Osteocyte (in vitro differentiated cells): ENCODE measurements at places on chromosomes 3 and 15. TPM values are rescaled to one million over a fixed set of nuclear protein-coding genes. Genes with fewer than 3 reads are reported as not detected.

USP19 gene
- 75.7 and 75.9 TPM in 2 replicates for total RNA-seq

IL5RA gene
- not detected in 2 replicates for total RNA-seq

NOX5 gene
- not detected in 2 replicates for total RNA-seq

TIGIT gene
- total RNA-seq: not detected in 2 replicates

FETUB gene
- total RNA-seq: not detected in 2 replicates

CADM2 gene
- 1.5 and 2.2 TPM in 2 replicates for total RNA-seq

PROS1 gene
- total RNA-seq: 18.5 and 18.8 TPM in 2 replicates

STRIT1 gene
- not detected in 2 replicates for total RNA-seq

GOLGA8N gene
- 7.9 and 9.2 TPM in 2 replicates for total RNA-seq

FAM3D gene
- not detected in 2 replicates for total RNA-seq

GATM gene
- not detected in 2 replicates for total RNA-seq

ZNF502 gene
- total RNA-seq: not detected in 2 replicates
